ENCODE measurements at places on chromosomes 1 and 21.

GRCh38 chr1:203461717-203462116, 13.9 kb upstream of the PRELP start:
- no peak for DNase-seq

GRCh38 chr1:165823552-165824268, 3.7 kb upstream of the UCK2 start:
- no peak for DNase-seq

GRCh38 chr1:48898894-48899293, 122.2 kb upstream of the BEND5 start:
- no peak for DNase-seq

DNA sequence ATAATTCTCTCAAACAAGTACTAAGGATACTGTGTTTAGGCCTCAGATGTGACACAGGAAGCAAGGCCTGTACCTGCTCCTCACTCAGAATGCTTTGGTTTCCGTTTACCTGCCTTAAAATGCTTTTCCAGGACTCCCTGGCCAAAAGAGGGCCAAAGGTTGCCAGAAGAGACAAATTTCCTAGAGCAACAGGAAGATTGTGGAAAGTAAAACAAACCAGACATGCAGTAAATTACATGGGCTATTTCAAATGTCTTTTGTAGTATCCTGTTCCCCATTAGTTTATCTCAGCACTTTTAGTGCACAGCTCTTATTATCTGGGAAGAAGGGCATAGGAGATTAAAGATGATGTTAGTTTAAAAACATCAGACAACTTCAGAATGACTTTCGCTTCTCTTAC, 280.0 kb downstream of the NFIA start:
- no peak for DNase-seq

DNA sequence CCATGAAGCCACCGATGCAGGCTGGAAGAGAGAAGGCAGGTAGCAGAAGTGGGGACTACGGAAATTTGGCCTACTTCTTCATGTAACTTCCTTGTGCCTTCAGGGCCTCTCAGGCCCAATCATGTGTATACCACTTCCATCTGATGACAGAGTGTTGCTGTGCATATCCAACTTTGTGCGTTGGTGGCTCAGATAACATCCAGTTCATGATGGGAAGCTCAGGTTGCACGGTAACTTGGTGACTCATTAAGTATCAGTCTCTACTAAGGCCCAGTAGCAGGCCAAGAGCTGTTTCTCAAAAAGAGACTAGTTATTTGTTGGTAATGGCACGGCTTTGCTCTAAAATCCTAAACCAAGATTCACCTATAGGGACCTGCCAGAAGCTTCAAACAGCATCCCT, 117.6 kb downstream of the LTN1 start:
- no peak for DNase-seq

- no peak for DNase-seq
Observed at GRCh38 chr1:205466595-205467220, 10.9 kb upstream of the BLACAT1 start.

GRCh38 chr1:243267914-243268653, 12.2 kb downstream of the SDCCAG8 start:
- DNase-seq: no peak

- no peak for DNase-seq
Observed at GRCh38 chr1:40847023-40847745, 15.0 kb downstream of the CITED4 start.

GRCh38 chr1:40976952-40977690, 2.4 kb upstream of the CTPS1 start:
- no peak for DNase-seq

DNA sequence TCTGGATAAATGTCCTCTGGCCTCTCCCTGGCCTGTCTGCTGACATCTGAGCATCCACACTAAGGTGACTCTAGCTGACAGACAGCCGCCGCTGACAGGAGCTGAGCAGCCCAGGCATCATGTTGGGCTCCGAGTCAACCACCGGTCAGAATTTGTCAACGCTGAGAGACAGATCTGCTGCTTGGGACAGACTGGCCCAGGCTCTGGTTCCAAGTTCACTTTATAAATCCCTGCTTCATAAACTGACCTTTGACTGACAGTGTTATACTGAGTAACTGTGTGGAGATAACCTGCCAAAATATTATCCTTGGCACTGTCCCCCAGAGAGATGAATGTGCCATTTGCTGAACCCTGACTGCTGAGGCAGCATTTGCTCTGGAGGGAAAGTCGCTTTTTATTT, 616.7 kb downstream of the NPHP4 start:
- DNase-seq: no peak

GRCh38 chr1:246564839-246565750, 966 bp downstream of the TFB2M start:
- DNase-seq: no peak

GRCh38 chr1:175297291-175297690, 104.7 kb upstream of the KIAA0040 start:
- DNase-seq: peak; percentile 16

DNA sequence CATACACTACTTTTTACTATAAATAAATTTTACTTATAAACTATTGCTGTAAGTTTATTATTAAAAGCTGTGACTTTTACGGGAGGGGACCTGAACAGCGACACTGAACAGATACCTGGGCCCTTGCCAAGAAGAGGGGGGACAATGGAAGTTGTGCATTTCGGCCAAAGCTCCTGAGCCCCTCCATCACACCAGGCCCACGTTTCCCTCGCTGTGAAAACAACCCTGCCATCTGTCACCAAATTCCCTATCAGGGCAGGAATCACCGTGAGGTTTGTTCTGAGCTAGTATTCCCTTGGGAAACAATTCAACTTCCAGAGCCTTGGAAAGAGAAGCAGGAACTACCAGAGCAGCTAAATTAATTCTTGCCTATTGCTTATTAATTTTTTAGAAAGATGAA, 37.0 kb downstream of the VTCN1 start:
- no peak for DNase-seq

DNA sequence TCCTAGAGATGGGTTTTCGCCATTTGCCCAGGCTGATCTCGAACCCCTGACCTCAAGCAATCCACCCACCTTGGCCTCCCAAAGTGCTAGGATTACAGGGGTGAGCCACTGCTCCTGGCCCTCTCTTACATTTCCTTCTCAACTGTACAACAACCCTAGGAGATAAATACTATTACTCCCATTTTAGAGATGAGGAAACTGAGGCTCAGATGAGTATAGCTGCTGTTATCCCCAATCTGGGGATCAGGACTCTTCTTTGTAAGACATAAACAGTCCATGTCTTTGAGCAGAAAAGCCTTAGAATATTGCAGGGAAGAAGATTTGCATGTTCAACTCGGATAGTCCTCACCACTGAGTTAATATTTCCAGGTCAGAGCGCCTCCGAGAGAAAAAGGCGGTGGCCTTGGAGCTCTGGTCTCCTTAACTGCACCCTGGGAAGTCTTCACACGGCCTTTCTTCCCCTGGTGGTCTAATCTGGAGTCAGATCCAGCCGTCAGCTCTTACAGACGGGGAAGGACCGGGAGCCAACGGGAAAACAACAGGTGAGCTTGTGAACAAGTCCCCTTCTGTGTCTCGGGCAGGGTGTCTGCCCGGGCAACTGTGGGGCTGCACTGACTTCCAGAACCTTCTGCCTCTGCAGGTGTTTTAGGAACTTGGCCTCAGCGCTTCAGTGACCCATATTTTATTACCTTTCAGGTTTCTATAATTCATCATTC, 5.9 kb upstream of the OLIG1 start:
- no peak for DNase-seq

- no peak for DNase-seq
Observed at GRCh38 chr1:105072850-105073249, 1323.2 kb downstream of the AMY1C start.

DNA sequence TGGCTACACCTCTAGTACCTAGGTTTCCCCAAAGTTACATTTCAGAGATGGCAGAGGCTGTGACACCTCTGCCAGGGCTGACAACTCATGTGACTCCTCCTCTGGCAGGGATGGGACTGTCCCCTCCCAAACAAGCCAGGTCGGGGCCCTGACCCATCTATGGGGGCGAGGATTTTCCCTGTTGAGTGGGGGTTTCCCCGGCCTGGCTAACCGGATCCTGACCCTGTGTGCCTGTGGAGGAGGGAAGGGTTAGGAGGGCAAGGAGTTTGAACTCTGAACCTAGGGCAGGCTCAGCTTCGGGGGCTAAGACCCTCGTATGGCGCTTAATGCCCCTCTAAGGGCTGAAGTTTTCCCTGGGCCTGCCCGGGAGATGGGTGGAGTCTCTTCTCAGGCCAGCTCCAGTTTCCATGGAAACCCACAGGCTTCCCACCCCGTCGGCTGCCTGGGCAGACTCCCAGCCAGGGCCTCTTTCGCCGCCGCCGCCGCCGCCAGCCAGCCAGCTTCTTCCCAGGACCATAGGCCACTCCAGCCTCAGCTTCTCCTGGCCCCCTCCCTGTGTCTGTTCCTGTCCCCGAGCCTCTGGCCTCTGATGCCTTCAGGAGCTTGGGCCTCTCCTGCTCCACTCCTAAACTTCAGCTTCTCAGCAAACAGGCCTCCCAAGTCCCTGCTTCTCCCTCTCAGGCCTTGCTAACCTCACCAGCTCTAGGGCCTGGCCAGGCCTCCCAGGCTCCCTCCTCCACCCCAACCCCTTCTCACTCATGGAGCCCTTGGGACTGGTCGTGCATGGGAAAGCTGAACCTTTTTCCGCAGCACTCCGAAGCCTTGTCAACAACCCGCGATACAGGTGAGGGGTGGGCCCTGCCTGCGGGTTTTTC, at the start of gene BTBD19:
BTBD19 (plus strand) TSS at position 461 of the 875 bp plus-strand sequence; CDS start at position 759, 298 bp downstream.
- no peak for DNase-seq

GRCh38 chr1:13583966-13584791, 547 bp downstream of the PDPN start:
- no peak for DNase-seq

GRCh38 chr1:198681831-198682759, 43.3 kb downstream of the PTPRC start:
- peak; percentile 94 for DNase-seq

GRCh38 chr1:160722726-160723125, 11.1 kb upstream of the CD48 start:
- no peak for DNase-seq

DNA sequence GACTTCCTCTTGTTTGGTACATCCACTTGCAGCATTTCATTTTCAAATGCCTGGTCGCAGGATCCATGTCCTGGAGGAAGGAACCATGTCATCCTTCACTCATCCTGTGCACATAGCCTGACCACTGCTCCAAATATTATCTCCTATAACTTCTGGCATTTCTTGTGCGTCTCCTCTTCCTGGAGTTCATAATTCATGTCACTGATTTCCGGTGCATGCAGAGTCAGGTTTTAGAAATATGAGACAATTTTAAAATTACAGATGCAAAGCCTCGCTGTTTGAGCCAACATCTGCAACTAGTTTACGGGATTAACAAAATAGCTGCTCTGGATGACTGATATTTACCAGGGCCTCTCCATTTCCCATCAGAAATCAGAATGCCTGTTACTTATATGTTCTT, 268.1 kb downstream of the DNM3 start:
- DNase-seq: no peak

- no peak for DNase-seq
Observed at GRCh38 chr1:188941986-188942385, 1535.7 kb downstream of the BRINP3 start.

GRCh38 chr1:205272536-205272935, 44.8 kb downstream of the TMCC2 start:
- no peak for DNase-seq

- no peak for DNase-seq
Observed at GRCh38 chr21:44697811-44698734, 1.1 kb downstream of the KRTAP10-12 start.

GRCh38 chr1:159877695-159878444, 15.4 kb upstream of the VSIG8 start:
- no peak for DNase-seq

GRCh38 chr1:81391125-81391828, 409.5 kb upstream of the ADGRL2 start:
- no peak for DNase-seq

DNA sequence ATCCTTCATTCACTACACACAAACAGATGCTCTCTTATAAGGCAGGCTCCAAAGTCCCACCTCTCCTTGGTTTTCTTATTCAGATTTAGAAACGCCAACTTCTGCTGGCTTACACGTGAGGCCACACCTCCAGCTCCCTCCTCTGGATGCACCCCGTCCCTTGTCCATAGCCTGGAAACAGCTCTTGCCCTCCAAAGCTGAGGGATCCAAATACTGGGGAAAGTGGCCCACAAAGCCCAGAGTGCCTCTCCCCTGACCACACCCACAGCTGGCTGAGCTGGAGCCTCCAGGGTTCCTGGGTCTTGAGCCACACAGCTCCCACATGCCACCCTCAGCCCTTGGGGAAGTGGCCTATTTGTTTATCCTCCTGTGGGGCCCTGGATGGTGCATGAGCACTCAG, 4.5 kb downstream of the LAD1 start:
- no peak for DNase-seq

DNA sequence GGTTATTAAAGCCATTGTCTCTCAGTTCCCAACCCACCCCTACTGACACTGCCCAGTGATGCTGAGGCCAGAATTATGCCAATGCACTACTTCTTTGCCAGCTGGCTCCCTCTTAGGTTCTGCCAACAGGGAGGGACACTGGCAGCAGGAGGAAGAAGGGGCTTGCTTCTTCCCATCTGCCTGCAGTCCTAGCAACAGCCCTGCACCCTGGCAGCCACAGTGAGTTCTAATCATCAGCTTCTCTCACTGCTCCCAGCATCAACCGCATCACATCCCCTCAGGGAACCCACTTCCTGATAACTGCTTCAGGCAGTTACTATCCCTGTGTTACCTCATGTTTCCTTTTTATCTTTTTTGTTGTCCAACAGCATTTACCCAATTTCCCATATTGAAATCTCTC, 86.2 kb downstream of the UBR4 start:
- peak; percentile 30 for DNase-seq

DNA sequence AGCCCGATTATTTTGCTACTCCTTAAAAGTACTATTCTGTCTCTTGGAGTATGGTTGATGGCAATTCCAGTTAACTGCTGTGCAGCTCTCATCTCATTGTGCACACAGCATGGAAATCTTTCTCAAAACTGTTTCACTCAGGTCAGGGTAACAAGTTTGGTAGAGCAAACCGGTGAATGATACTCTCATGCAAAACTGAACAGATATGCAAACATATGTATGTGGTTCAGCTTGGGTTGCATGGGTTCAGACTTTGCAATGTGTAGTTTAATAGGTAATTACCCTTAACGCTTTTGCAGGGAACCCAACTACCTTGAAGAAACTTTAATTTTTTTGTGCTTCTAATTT, 2.2 kb downstream of the GADD45A start:
- DNase-seq: no peak

GRCh38 chr1:111736548-111737215, 2.5 kb downstream of the INKA2 start:
- no peak for DNase-seq

GRCh38 chr21:38241029-38241740, 15.6 kb upstream of the KCNJ15 start:
- no peak for DNase-seq

GRCh38 chr1:157154291-157154690, 16.1 kb upstream of the ETV3 start:
- no peak for DNase-seq

- DNase-seq: no peak
Observed at GRCh38 chr1:225156254-225156653, 226.8 kb downstream of the DNAH14 start.

DNA sequence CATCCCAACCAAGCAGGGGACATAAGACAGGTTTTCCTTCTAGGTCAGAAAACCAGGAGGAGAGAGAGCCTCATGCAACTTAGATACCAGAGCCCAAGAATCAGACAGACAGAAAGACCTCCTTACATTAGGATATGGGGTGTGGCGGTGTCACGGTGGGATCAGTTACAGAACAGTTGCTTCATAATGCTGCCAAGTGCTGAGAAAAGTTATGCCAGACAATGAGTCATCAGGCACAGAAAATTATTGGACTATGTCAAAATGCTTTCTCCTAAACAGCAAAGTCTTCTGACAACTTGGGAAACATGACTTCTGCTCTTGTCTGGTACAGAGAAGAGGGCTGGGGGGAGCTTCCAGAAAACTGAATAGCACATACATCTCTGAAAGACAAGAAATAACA, 1120.2 kb upstream of the TMPRSS15 start:
- DNase-seq: no peak

All from CD4-positive, alpha-beta T cell treated with Interleukin-15 for 4 hours (primary cell).